ENCODE measurements at places on chromosomes 5 and 9. TPM values are rescaled to one million over a fixed set of nuclear protein-coding genes. Genes with fewer than 3 reads are reported as not detected.

GRCh38 chr5:141850244-141850768 is 27.9 kb downstream of the PCDH1 start:
- DNase-seq: peak; percentile 79

- no peak for DNase-seq
Measured at GRCh38 chr5:165579911-165580310, 2074.5 kb downstream of the MAT2B start.

DNA sequence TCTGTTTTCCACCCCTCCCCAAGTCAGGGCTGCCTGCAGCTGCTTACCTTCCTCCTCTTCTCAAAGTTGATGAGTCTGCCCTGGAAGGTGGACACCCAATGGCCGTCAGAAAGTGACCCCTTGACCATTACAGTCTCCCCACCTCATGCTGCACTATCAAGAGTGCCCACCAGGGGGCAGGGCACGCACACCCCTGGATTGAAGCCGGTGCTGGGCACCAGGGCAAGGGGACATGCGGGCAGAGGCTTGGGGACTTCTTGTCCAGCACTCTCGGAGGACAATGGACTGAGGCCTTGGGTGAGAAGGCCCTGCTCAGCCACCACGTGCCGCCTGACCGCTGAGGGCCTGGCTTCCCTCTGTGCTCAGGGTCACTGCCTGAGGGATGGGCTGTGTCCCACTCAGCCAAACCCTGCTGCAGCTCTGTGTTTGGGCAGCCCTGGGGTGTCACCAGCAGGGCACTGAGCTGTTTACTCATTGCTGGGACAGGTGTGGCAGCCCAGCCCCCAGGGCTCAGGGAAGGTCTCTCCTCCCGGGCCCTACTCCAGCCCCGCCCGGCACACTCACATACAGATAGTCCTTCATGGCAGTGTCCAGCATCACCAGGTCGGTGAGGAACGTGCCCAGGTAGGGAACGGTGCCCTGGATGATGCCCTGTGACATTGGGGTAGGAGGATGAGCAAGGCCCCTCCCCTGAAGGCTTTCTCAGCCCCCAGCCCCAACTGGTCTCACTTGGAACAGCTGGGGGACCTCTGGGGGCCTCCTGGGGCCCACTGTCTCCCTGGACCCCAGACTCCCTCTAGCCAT is 17.7 kb downstream of the RALGDS start:
- DNase-seq: peak; percentile 88

DNA sequence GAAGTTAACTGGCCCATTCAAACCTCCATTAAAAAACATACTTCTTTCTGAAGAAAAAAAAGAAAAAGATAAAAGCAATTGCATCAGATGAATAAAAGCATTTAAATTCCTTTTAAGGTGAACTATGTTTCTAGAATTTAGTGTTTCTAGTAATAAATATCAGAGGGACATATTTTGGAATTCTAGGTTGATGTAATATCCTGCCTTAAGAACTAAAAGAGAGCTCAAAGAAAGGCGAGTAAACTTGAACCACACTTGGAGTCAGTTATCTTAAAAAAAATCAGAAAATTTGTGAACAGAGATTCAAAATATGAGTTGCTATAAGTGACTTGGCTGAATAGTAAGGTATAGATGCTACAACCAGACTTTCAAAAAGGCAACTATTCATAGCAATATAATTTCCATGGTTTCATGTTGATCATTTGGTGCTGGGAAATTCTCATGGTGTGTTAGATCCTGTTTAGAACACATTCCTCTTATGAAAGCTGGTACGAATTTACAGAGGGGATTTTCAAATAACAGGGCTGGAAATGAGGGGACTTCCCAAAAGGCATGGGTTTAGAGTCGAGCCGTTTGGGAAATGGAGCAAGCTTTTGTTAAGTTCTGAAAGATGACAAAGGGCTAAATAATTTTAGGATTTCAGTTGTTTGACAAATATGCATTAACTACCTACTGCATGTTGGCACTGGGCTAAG is 37.6 kb upstream of the RAI14 start:
- DNase-seq: no peak

DNA sequence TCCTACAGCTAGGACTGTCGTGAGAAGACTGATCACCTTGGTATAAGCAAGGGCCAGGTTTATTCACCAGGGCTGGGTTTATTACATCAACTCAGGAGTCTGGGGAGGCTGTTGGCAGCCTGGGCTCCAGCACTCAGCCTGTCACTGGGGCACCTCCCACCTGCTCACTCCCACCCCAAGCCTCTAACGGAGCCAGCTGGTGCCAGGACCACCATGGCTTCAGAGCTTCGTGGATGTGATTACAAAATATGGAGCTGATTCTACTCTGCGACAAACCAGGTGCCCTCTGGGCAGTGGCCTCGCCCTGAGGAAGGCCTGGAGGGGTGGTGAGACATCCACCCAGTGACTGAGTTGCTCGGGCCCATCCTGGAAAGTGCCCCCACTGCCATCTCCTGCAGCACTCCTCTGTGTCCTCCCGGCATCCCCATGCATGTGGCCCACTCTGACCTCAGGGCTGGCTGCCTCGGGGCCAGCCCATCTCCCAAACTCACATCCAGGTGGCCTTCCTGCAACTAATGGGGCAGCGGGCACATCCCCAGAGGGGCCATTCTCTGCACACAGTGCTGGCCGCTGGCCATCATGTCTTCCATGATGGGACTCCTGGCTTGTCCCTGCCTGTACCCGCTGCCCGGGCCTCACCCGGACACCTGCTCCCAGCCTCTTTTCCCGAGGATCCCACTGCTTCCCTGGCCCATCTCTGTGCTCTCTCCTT is 49.6 kb downstream of the SECISBP2 start:
- DNase-seq: no peak

- DNase-seq: no peak
Measured at GRCh38 chr5:6598351-6598900, 34.4 kb downstream of the NSUN2 start.

DNA sequence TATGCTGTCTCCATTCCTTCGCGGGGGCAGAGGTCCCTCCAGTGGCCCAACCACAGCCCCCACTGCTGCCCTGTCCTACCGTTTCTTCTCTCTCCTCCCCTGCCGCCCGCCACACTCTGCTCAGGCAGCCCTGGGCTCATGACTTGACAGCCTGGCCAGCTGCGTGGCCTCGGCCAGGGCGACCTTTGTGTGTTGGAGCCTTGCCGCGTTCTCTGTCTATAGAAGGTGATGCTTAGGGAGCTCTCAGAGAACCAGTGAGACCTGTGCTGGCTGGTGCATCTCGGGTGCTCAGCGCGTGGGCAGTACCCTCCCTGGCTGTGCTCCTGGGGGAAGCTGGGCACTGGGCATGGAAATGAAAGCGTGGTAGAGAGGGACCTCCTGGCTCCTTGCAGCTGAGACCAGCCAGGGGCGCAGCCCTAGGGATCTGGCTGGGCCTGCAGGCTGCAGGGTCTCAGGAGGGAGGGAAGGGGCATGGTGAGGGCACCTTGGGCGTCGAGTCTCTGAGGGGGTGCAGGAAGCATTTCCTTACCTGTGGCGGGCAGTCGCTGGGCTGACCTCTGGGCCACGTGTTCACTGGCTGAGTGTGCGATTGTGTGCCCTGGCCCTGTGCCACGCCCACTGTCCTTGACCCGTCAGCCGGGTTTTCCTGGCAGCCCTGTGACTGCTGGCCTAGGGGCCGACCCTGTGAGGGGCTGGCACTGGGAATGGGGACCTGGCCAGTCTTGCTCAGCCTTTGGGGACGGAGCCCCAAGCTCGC is 50.3 kb downstream of the RXRA start:
- DNase-seq: no peak

DNA sequence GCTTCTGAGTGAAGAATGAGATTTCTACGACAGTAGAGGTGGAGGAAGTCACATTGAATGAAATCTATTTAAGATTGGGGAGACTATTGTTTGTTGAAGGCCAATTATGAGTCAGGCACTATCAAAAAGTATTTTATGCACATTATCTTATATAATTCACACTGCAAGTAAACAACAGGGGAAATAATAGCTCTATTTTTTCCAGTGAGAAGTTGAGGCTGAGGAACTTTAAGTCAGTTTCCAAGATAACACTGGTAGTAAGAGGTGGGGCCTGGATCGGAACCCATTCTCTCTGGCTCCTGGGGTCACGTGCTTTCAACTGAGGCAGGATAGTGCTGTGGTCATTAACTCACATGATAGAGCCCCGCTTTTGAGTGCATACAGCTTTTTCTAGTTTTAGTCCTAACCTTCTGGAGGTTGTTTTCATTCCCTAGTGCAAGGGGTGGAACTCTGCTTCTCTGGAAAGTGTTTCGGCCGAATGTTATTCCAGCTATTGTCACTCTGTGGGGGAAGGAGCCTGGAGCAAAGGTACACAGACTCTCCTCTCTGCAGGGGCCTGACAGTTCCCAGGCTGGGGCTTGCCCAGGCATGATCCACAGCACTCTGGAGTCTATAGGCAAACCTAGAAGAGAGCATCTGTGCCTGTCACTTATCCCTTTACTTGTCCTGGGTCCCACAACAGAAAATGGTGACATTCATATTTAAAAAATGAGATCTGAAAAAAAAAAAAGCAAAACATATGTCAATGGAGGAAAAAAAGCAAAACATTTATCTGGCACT is 352.4 kb upstream of the ACTBL2 start:
- no peak for DNase-seq

Gene OR13C2
- total RNA-seq: not detected

Gene PCDHB6
- total RNA-seq: not detected

Gene GABRB2
- not detected for total RNA-seq

Gene CATSPER3
- total RNA-seq: 0.64 TPM

Gene SPIN1
- 31.4 TPM for total RNA-seq

Gene IFNB1
- not detected for total RNA-seq

Gene ARSB
- total RNA-seq: 11.5 TPM
